Fibroblast of skin of scalp (primary cell): ENCODE measurements at places on chromosomes 3 and 15.

DNA sequence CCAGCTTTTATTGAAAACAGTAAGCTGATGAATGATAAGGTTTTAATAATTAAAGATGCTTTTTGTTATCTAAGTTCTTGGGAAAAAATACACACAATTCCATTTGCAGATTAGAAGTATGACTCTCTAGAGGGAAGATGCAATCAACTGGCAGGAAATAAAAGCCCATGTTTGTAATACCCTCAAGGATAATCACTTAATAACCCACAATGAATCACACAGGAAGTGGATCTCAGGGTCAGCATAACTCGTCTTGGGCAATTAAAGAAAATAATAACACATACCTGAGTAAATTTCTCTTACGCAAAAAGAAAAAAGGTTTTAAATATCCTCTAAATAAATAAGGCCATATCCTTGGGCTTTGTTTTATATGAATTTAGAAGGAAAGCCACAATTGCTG, 9.4 kb upstream of the EID1 start:
- DNase-seq, result peak; percentile 65

GRCh38 chr3:143132246-143132980, 12.8 kb downstream of the CHST2 start:
- DNase-seq, result no peak

GRCh38 chr15:77553257-77553656, 79.5 kb downstream of the LINGO1 start:
- DNase-seq, result no peak

GRCh38 chr3:194069421-194070219, 66.3 kb upstream of the HES1 start:
- no peak for DNase-seq

GRCh38 chr3:170233530-170233929, 11.3 kb downstream of the PRKCI start:
- peak; percentile 65 for DNase-seq

DNA sequence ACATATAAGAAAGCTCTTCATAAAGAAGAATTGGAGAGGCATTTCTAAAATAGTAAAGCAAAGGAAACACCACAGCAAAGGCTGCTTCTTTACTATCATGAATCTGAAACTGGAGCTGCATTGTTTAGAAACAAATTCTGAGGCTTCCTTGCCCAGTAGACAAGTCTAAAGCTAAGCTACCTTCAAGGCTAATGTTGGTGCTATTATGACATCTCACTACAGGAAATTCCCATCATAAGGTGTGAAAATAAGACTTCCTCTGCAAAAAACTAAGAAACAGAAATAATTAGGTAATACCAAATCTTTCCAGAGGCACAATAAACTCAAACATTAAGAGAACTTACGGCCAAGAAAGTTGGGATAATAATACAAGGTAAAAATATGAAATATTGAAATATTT, 89.9 kb upstream of the P3H2 start:
- DNase-seq, result no peak

DNA sequence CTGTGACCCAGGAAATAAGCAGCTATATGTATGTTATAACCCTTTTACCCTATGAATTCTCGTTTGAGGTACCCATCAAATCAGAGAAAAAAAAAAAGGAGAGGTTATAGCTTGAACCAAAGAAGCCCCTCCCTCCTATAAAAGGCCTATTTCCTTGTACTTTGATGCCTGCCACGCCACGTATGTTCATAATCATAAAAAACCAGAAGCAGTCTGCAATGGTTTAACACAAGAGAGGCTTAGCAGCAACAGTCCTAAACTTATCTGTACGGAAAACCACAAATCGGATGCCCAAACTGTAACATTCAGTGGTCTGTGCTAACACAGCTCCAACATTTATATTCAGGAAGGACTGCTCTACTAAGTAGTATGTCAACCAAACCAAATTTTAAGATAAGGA, 21.2 kb downstream of the CCR8 start:
- no peak for DNase-seq

- no peak for DNase-seq
Measured at GRCh38 chr3:29731050-29731449, 450.2 kb downstream of the RBMS3 start.

- peak; percentile 42 for DNase-seq
Measured at GRCh38 chr15:29934251-29934650, 112.0 kb upstream of the TJP1 start.

DNA sequence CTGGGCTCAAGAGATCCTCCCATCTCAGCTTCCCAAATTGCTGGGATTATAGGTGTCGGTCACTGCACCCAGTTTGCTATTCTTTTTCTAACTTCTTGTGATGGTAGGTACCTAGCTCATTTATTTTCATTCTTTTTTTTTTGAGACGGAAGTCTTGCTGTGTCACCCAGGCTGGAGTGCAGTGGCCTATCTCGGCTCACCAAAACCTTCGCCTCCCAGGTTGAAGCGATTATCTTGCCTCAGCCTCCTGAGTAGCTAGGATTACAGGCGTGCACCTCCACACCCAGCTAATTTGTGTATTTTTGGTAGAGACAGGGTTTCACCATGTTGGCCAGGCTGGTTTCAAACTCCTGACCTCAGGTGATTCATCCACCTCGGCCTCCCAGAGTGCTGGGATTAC, 30.1 kb upstream of the RAD51 start:
- no peak for DNase-seq

DNA sequence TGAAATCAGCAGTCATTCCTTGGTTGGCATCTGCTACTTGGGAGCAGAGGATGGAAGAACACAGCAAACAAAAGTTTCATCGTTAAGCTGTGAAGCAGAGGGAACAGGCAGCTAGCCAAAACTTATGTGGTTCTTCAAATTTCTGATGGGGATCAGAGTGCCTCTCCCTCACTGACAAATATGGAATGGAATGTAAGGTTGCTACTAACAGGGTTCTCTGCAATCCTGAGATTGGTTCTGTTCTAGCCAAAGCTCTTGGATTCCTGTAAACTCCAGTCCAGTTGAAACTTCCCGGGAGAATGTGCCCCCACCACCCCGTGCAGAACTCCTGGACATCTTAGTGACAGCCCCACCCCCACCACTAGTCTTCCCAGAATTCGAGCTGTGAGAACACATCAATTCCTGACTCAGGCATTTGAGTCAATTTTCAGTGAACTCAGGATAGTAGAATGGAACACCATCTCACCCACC, 55.9 kb upstream of the PHLDB2 start:
- peak; percentile 100 for DNase-seq

DNA sequence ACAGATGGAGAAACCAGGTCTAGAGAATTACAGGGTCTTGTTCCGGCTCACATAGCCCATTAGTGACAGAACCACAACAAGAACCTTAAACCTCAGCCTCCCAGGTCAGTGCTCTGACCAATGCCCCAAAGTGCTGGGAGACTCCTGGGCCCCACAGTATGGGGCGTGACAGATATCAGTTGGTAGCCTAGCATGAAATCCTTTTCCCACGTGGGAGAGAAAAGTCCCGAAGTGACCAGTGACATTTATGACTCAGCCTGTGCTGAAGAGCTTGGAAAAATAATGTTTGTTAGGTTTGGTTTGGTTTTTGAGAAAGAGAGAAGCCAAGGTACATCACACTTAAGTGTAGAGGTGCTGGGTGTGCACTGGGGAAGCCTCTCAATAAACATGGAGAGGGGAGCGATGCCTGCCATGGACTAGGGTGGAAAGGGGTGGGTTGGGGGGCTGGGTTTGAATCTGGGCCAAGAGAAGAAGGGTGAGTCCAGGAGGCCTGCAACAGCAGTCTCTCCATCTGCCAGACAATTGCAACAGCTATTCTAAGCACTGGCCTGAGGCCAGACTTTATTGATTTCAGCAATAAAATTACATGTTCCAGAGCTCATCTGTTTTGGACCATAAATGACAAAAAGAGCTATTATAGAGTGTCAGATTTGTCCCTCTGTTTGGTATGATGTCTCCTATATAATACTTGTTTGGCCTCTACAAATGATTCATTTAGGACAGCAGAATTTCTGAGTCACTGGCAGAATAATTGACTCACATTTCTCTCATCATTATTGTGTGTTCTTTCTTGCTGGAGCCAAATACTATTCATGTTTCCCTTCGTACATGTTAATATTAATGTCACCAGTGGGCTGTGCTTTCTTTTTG, 43.4 kb downstream of the C2CD4A start:
- DNase-seq, result peak; percentile 67

DNA sequence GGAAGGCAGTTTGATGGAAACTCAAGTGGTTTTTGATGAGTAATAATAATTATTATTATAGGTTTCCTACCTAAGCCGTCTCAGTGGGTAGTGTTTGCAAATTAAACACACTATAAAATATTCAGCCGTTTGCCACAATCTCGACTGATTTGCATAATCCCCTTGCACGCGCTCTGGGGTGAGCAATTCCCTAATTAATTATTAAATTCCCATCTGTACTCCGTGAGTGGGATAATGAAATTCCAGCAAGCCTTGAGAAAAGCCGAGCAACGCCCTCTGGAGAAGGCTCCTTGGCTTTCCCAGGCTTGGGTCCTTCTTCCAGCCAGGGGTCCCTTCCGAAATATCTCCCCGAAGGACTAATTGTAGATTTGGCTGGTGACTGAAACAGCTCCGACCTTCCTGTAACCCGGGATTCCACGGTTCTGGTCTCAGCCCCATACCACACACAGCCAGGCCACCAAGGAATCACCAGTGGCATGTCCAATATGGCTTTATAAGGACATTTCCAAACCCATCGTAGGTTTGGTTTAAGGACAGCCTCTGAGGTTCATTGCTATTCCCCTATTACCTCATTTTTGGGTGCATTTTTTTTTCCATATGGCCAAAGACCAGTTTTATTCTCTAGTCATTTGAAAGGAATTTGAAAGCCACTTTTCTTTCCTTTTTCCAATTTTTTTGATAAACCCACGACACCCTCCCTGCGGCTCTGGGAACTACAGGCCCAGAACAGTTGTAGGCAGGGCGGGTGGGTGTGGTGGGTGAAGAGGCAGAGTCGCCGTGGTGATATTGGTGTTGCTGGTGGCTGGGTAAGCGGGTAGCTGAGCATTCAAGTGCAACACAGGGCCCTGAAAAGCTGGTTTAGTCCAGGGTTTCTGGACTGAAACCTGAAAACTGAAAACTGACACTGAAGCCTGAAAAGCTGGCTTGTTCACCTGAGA, 33.2 kb upstream of the RGMA start:
- DNase-seq, result peak; percentile 42

GRCh38 chr3:157335233-157336076, 101.2 kb upstream of the PTX3 start:
- peak; percentile 77 for DNase-seq

- DNase-seq, result no peak
Measured at GRCh38 chr3:177346878-177347277, 149.6 kb upstream of the TBL1XR1 start.

DNA sequence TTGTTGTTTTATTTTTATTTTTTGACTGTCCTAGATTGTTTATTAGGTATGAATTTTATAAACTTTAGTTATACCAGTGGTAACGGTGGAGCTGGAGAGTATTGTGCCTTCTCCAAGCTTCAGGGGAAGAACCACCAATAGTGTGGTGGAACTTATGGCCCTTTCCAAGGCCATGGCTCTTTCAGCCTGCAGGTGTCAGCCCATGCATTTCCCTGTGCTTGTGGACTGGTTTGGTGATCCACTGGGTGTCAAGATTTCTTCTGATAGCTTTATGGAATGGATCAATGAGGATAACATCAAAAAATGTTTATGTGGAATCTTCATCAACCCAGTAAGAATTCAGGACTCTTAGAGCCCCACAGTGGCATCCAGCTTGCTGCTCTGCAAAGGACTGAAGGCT, 19.2 kb upstream of the SCAMP5 start:
- no peak for DNase-seq

- peak; percentile 97 for DNase-seq
Measured at GRCh38 chr15:48565560-48566482, 79.7 kb downstream of the FBN1 start.

- DNase-seq, result no peak
Measured at GRCh38 chr3:18077128-18077840, 334.9 kb upstream of the TBC1D5 start.

GRCh38 chr15:74893627-74894026, 3.8 kb downstream of the MPI start:
- no peak for DNase-seq

DNA sequence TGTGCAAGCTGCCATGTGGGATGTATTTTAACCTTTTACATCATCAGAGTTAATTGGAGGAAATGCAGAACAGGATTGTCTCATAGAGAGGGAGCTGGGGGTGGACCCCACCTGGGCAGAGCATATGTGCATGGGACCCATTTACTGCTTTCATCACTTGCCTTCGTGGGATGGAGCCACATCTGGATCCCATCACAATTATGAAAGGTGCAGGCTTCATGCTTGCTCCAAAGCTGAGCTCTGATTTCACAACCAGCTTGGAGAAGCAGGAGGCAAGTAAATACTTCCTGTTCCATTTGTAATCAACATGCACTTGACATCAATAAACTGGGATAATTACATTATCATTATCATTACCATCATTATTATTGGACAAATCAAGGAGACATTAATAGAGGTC, 161.9 kb downstream of the ALDH1A2 start:
- DNase-seq, result no peak

DNA sequence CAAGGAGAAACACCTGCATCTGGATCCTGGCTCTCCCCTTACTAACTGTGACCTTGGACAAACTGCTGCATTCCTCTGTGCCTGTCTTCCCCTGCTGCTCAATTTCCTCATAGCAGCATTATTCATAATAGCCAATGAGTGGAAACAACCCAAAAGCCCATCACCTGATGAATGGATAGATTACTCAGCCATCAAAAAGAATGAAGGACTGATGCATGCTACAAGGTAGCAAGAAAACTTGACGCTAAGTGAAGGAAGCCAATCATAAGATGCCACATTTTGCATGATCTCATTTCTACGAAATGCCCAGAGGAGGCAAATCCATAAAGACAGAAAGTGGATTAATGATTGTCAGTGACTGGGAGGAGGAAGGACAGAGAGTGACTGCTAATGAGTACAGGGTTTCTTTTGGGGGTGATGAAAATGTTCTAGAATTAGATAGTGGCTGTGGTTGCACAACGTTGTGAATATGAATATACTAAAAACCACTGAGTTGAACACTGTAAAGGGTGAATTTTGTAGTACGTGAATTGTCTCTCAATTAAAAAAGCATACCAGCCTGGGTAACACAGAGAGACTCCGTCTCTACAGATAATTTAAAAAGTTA, 11.2 kb downstream of the IGDCC4 start:
- no peak for DNase-seq

DNA sequence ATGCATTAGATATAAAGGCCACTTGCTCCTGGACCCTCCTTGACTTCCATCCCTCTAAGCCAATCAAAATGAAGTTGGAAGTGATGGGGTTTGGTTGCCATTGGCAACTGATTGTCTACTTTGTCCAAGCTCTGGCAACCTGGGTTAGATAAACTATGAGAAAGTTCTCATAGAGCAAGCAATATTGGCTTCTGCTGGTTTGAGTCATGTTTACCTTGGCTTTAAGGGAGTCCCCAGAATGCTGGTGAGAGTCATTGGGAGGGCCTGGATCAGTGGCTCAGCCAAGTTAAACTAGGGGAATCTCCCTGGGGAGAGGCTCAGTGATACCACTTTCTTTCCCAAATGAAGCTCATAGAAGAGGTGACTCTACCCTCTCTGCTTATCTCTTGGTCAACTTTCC, 176.3 kb upstream of the ROPN1 start:
- DNase-seq, result peak; percentile 56

- DNase-seq, result no peak
Measured at GRCh38 chr3:162334537-162334936, 837.9 kb downstream of the OTOL1 start.

GRCh38 chr3:12706504-12707253, 42.8 kb upstream of the RAF1 start:
- peak; percentile 79 for DNase-seq

- DNase-seq, result peak; percentile 92
Measured at GRCh38 chr3:11185564-11186317, 31.4 kb downstream of the HRH1 start.
